ENCODE measurements at places on chromosomes 6 and 20.

GRCh38 chr6:41122373-41122772 lies 31.8 kb downstream of the TREML1 start:
- DNase-seq, result no peak

DNA sequence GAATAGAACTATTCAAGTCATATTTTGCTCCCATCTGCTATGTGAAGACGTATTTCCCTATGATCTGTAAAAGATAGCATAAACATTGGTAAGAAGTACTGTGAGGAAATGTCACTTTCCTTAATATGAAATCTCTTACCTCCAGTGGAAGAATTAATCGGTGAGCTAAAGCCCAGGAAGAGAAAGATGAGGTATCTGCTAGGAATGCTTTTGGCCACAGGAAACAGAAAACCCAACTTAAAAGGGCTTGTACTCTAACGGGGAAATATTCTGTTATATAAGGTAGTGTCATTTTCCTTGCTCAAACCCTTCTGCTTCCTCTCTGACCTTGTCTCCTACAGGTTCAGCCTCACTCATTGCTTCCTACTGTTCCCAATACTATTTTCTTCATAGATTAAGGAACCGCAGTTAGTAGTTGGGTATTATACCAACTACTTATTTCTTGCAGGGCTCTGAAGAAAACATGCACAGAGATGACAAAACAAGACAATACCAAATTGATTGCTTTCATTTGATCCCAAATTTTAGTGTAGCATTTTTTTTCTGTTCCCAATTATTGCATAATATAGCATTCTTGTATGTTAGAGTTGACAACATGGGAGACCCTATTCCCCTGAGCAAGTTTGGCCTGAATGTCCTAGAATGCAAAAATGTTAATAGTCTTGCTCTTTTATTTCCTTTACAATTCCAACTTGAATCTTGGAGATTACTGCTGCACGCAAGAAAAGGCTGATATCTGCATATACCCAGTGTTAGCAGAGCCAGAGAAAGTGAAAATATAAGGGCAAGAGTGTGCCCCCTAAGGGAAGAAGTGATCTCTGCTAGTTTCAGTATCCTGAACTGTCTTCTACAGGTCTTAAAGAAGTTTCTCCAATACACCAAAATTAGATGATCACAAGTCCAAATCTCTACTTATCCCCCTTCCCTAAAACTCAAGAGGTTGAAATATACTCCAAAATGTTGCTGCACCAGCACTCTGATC lies 65.3 kb downstream of the AFG1L start:
- no peak for DNase-seq

DNA sequence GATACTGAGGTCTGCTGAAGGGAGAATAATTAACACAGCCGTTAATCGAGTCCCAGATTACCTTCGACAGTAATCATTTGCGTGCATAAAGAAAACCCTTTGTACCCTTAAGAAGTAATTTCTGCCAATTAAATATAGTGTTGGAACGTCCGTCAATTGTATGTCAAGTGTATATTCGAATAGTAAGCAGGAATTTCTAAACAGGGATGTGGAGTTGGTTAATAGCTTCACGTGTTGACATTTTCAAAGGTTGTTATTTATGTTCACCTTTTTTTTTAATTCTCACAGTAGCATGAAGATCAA lies 798 bp upstream of the SNAP91 start:
- DNase-seq, result no peak

- no peak for DNase-seq
Measured at GRCh38 chr6:89314692-89315091, 407 bp downstream of the GABRR2 start.

GRCh38 chr20:51185277-51185676 lies 162.4 kb upstream of the KCNG1 start:
- no peak for DNase-seq

GRCh38 chr6:37381579-37381978 lies 27.8 kb downstream of the RNF8 start:
- DNase-seq, result no peak

GRCh38 chr6:165455488-165455887 lies 146.1 kb upstream of the C6orf118 start:
- DNase-seq, result no peak

Measured in stimulated activated CD8-positive, alpha-beta memory T cell treated with anti-CD3 and anti-CD28 coated beads, Interleukin-12 subunit alpha, Interleukin-12 subunit beta, amount 100 ng/mL, for 4 hours (primary cell).